PC-3 (cell line): ENCODE measurements at places on chromosomes 5 and 9.

GRCh38 chr9:131636593-131636992 lies 91.3 kb downstream of the PRRT1B start:
- DNase-seq, result no peak

GRCh38 chr5:132419502-132420468 lies 50.3 kb downstream of the SLC22A5 start:
- peak; percentile 68 for DNase-seq

DNA sequence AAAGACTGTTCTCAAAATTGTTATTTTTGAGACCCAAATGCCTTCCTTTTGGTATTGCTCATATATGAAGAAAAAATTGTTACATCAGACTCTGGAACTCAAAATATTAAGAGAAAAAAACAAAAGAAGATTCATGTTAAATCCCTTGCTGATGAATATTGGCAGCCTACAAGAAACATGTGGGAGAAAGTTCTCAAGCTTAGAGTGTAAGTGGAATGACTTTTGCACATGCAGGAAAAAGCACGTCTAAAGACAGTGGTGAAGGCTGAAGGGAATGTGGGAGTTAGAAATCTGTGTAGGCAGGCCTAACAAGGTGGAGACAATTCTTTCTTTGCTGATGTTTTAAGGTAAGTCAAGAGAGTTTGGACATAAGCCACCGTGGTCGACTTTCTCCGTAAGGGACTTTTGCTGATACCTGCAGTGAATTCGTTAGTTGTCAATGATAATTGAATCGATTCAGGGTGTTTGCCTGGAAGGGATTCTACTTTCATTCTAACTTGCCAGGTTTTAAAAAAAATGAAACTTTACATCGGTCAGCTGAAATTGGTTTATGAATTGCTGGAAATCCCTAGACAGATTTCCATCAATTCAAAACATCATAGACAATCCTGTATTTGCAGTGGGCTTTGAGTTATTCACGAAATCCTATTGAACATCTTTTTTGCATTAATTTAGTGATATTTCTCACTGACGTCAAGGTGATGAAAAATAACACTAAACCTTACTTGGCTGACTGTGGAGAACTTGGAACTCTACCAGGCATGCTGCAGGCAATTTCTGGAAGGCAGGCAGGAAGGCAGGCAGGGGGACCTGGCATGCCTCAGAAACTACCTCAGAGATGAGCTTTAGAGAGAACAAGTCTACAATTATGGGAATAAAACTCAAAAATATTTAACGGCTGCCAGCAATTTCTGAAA lies 359.1 kb upstream of the ADAMTSL1 start:
- DNase-seq, result no peak

DNA sequence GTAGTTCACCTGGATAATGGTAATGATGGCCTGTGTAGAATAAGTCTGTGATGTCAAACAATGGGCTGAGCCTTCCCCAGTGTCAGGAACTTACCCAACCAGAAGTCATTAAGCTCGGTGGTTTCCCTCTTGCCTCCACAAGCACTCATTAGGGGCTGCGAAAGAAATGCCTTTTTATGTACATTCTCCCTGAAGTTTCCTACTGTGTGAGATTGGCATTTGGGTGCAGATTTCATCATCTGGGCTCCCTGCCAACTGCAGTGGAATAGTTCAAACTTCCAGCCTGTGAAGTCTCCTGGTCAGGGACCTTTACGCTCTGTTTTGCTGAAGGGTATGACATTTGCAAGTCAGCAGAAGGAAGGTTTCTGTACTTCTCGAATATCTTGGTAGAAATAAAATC lies 41.6 kb upstream of the TMEM215 start:
- peak; percentile 53 for DNase-seq

- DNase-seq, result no peak
Measured at GRCh38 chr5:143592648-143593047, 189.2 kb upstream of the NR3C1 start.

DNA sequence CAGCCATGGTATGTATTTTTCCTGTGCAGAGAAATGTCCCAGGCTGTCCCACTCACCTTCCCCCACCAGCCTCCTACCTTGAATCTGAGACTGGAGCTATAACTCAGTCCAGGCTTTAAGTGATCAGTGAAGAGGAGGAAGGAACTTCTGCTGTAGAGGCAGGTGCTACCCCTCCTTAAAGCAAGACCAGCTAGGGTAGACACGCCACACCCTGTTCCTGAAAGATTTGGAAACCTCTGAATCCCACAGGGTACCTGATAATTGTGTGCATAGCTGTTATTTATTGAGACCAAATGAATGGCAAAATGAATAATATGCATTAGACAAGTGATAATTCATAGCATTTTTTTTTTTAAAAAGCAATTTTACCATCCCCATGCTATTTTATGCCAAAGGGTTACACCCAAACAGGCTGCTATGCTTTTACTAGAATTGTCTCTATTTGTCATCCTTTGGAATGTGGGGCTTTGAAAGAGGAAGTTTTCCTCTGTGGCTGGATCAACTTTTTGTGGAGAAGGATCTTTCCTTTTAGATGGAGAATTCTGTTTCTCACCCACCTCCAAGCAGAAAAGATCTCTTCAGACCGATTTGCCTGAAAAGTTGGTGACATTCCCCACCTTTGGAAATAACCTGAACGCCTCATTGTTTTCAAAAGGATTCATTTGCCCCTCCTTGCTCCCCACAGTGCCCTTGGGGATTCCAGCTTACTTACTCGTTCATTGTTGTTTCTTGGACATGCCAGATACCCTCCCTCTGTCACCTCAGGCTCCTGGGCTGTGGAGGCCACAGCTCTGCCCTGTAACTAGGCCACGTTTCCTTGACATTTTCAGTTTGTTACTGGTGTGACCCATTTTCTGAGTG lies 248.7 kb downstream of the NR3C1 start:
- DNase-seq, result peak; percentile 58

DNA sequence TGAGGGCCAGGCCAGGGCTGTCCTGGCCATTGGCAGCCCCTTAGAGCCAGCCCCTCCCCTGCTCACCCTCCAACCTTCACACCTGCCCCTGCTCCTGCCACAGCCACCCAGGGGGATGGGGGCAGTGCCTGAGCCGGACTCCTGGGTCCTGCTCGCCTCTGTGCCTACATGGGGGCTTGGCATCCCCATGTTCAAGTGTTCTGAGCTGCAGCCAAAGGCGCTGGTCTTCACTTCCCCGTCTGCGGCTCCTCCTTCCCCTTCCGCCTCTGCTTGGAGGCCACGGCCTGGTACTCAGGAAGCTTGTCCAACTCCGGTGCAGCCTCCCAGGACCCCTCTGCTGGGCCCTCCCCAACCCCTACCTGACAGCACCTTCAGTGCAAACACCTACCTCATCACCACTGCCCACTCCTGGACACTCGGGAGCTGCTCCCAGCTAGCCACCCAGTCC lies 2.3 kb upstream of the DNLZ start:
- no peak for DNase-seq

- DNase-seq, result no peak
Measured at GRCh38 chr5:10265245-10266109, 15.4 kb downstream of the CCT5 start.

GRCh38 chr9:16884952-16885513 lies 14.6 kb upstream of the BNC2 start:
- peak; percentile 54 for DNase-seq

- DNase-seq, result peak; percentile 36
Measured at GRCh38 chr9:127828262-127829031, 25.8 kb downstream of the FPGS start.

DNA sequence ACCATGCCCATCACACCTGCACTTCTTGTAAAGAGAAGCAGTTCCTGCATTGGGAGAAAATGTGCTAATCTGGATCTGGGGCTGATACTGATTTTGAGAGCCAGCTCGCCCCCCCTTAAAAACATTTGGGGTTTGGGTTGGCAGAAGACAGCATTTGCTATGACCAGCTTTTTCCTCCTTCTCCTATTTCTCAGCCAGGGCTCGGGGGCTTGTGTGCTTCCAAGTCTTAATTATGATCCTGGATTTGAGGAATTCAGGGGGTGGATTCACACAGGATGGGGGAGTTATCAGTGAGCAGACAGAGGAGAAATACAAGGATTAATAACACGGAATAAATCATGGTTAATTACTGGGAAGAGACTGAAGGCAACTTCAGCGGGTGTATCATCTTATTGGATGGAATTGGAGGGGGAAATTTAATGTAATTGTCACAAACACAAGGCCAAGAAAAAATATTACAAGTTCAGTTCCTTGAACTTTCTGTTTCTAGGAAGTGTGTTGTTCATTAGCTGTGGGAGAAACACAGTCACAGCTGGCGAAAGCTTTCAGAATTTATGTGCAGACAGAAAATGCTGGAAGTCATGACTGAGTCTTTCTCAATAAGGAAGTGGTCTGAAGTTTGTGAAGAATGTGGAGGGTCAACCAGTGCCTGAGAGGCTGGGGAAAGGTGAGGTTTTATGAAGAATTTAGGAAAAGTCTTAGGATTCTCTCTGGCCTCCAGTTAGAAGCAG lies 15.3 kb downstream of the C9orf152 start:
- no peak for DNase-seq

DNA sequence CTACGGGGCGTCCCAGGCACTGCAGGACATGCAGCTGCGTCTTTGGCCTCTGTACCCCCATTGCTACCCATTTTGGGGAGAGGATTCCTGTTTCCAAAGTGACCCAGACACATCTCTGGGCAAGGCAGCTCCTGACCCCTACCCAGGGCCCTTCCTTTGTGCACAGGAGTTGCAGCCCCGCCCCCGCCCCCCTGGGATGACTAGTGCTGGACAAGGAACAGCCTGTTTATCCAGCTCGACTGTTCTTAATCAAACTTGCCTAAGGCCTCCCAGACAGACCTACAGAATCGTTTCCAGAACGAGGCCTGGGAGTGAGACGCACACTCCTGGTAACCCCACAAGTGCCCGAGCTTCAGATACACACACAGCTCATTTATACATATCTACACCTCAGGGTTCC lies 13.2 kb downstream of the DIPK1B start:
- DNase-seq, result peak; percentile 72

GRCh38 chr5:151033217-151033934 lies 13.0 kb downstream of the GPX3 start:
- DNase-seq, result no peak

DNA sequence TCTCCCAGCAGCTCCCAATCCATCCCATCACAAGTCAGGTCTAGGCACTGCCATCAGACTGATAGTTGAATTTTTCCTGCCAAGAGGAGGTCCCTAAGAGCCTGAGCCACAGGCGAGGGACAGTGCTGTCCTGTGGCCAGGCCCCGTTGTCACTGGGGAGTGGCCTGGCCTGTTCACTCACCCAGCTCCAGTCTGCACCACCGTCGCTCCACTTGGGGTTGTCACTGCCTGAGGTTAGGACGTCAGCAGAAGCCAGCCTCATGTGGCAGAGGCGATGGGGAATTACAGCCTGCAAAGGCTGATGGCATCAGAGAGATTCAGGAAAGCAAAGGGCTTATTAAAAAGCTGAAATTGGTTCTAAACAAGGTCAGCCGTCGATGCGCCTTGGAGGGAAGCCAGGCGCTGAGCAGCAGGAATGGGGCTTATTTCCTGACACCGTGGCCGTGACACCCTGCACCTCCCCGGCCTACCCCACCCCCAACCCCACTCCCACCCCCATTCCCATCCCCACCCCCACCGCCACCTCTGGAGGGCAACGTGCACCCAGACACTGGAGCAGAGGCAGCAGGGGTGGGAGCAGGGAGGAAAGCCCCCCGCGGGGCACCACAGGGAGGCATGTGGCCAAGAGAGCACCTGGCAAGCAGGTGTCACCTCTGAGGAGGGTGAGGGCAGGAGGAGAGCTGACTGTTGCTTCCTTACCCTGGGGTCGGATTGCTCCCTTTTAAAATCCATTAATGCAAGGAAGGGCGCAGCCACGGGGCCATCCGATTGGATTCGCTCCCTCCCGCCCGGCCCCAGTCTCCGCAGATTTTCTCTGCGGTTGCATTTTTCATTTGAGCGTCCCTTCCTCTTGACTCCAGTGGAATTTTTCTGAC lies 3.1 kb upstream of the DBH start:
- DNase-seq, result no peak

DNA sequence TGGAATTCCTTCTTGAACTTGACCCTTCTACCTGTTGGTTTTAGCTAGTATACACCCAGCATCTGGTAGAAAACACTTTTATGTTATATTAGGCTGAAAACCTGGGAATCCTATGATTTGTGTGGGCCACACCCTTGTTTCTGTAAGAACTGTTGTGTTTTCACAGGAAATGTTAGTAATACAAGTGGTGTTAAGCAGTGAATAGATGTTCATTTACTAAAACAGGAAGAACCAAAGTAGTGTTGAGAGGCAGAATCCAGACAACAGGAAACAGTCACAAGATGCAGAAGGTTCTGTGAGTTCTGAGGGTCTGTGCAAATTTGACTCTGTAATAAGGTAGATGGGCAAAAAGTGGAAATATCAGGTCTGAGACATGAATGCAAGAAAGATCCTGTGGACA lies 73.0 kb upstream of the RAI14 start:
- DNase-seq, result no peak

- DNase-seq, result no peak
Measured at GRCh38 chr9:34959461-34959860, 1.4 kb downstream of the PHF24 start.

DNA sequence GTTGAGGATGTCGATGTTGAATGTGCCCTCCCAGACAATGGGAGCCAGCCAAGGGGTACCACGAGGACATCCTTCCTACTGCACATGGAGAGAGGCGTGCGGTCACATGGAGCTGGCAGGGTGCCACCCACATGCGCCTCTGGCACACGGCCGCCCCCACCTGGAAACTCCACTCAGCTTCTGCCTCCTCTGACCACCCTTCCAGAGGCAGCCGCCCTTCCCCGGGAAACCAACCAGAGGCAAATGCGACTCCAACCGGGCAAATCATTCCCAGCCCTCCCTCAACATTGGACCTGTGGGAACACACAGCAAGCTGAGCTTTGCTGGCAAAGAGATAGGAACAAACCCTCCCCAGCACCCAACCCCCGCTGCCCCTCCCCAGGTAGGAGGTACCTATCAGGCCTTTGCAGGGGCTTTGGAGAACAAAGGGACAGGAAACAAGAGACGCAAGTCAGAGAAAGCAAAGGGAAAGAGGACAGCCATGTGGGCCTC lies 17.5 kb downstream of the ABO start:
- no peak for DNase-seq

DNA sequence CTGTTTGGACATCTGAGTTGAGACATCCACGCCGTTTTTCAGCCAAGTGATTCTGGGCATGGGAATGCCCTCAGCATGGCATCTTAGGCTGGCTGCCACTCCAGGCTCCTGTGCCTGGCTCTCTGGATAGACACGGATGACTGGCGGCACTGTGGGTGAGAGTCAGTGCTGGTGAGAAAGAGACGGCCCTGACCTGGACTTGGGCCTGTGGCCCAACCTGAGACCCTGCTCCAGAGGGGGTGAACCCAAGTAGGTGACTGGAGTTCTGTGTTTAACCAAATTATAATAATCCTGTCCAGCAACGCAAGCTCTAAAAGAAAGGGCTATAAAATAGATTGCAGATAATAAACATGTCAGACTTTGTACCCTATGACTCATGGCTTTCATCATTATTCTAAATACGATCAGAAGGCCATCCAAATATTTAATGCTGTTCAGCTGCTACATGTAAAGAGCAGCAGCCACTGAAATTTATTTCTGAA lies 173.9 kb downstream of the HSPA4 start:
- DNase-seq, result peak; percentile 54

- no peak for DNase-seq
Measured at GRCh38 chr5:120886351-120886860, 422.3 kb downstream of the PRR16 start.
